ENCODE measurements at places on chromosomes 11 and 22.

DNA sequence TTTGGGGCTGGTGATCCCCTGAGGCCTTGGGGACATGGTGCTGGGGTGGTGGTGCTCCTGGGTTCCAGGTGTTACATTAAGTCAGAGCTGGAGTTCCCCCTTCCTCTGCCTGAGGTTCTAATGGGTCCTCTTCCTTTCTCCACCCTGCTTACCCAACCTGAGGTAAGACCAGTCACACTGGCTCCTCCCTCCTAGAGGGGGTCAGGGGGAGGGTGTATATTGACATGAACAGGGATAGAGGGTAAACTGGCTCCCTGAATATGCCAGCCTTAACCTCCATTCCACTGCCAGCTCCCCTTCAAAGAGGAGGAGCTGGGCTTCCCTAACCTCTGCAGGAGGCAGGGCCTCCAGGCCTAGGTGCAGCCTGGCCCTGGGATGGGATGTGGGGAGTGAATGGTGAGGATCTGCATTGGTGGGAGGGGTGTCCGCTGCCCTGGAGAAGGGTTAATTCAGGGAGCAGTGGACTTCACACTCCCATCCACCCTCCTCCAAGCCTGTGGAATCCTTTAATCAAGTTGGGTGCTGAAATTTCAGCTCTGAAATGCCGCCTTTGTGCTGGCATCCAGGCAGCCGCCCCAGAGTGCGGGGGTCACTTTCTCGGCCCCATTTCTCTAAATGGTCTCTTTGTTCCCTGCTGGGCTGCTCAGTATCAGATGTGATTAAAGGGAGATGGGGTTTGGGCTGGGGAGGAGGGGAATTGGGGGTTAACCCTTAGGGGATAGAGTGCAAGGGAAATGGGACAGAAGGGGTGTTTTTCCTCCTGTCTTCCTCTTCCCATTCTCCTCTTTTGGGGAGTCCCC lies 15.2 kb downstream of the POLR2F start:
- DNase-seq: no peak

DNA sequence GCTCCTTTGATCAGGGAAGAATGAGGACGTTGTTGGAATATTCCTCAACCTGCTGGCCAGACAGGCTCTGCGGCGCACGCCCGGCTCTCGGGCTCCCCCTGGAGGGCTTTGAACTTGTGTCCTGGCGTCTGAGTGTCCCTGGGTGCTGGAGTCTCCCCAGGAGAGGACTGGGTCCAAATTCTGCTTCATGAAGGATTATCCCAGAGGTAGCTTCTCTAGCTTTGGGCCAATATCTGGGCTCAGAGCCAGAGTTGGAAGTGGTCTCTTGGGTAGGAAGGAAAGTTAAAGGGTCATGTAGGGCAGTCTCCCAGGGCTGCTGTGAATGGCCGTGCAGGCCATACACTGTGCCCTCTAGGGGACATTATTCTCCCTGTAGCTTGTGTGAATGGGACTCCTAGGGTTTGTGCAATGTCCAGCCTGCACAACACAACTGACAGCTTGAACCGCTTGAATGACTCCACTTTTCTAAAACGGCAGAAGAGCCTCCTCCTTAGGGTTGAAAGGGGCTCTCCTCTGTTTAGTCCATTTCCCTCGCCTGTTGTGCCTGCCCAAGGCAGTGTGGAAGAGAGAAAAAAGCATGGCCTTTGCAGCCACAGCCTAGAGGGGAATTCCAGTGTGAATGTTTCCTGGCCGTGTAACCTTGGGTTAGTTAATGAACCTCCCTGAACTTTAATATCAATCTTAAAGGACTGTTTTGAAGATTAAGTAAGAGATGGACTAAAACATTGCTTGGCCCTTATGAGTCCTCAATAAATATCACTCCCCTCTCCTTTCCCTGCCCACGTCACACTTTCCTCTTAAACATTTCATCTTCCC lies 111.2 kb upstream of the THY1 start:
- DNase-seq: peak; percentile 86

DNA sequence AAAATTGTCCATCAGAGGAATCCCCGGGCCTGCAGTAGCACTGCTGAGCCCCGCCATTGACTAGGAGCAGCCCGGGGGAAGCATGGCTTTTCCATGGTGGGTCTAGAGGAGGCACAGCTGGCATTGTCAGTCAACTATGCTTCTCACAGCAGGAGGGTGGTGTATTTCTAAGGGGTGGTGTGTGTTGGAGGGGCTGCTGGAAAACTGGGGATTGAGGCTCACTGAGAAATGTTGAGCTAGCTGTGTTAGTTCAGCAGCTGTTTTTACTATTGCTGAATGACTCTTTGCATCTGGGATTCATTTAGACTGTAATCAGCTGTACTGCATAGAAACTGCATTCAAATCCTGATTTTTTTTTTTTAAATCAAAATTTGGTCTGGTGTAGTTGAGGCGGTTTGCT lies 5.6 kb downstream of the DDX10 start:
- no peak for DNase-seq

GRCh38 chr11:22539821-22540256 lies 85.8 kb downstream of the FANCF start:
- DNase-seq: peak; percentile 90

DNA sequence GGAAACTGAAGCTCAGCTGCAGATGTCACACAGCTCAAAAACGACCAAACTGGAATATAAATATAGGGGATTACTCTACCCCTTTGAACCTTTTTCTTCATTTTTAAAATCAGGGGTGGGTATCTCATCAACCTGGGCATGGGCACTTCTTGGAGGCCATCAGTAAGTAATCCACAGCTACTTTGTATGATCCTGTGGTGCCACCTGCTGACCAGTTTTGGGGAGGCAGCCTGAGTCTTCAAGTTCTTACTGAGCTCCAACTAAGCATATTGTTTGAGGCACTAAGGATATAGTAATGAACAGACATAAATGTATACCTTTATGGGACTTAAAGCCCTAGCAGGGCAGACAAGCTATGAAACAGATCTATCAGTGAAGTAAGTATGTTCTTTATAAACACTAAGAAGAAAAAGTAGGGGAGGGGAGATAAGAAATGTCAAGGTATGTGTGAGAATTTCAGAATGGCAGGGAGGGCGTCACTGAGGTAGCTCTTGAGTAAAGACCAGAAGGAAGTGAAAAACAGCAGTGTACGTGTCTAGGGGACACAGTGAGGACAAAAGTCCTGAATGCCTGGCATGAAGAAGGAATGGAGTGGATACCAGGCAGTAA lies 18.4 kb downstream of the TUB start:
- peak; percentile 69 for DNase-seq

DNA sequence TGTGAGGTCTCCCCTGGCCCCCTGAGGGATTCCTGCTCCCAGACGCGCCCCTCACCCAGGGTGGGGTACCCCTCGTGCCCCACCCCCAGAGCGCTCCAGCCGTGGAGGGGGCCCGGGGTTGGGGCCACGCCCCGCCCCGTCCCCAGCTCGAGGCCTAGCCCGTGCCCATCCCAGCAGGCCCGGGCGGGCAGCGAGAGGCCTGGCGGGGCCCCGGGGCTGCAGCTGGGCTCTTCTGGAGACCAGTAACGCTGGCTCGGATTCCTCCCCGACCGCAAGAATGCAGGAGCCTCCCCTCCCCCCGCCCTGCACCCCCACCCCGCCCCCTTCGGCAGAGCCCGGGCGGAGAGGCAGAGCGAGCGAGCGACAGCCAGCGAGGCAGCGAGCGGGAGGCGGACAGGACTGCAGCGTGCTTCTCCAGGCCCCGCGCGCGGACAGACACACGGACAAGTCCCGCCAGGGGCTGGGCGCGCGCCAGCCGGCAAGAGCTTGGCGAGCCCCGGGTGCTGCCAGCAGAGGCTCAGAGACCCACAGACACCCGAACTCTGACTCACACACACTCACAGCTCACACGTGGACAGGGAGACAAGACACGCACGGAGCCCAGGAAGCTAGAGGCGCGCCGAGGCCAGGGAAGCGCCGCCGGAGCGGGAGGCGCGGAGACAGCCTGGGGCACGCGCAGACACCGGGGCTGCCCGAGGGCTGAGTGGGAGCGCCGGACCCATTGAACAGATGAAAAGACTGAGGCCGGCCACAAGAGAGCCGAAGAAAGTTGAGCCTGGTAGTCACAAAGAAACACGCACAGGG lies 15.2 kb downstream of the BCL9L start:
- no peak for DNase-seq

DNA sequence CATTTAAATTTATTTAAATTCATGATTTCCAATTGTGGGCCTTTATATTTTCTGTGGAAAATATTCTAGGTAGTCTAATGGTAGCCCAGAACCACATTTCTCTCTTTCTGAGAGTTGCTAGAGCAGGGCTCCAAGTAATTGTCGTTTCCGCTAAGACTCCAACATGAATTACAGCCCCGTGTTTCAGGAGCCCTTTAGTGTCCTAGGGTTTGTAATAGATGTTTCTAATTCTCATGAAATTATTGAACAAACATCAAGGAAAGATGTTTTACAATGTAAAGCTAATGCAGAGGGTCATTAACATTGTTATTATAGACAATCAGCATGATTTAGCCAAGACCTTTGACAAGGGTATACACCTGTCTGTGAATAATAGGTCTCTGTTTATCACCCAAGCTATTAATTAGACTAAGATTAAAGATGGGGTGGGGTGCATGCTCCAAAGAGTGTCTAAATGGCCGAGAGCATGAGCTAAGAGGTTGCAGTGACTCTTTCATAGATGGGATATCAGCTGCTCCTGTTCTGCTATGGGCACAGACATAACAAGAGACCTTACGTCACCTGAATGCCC lies 81.8 kb upstream of the NTM start:
- no peak for DNase-seq

DNA sequence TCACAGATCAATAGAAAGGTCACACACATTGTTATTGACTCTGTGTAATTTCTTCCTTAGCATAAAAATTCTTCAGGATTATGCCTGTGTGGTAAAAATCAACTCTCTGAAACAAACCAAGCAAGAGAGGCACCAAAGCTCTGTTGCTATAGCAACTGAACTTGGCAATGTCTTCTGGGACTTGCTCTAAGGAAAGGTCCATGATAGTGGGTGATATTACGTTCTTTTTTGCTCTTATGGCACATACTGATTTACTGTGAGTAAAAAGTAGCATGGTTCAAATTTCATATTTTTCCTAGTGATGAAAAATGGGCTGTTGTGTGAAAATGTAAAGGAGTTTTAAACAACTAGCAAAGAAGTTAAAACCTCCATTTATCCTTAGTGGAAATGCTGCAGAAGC lies 66.4 kb downstream of the SVIP start:
- DNase-seq: peak; percentile 41

DNA sequence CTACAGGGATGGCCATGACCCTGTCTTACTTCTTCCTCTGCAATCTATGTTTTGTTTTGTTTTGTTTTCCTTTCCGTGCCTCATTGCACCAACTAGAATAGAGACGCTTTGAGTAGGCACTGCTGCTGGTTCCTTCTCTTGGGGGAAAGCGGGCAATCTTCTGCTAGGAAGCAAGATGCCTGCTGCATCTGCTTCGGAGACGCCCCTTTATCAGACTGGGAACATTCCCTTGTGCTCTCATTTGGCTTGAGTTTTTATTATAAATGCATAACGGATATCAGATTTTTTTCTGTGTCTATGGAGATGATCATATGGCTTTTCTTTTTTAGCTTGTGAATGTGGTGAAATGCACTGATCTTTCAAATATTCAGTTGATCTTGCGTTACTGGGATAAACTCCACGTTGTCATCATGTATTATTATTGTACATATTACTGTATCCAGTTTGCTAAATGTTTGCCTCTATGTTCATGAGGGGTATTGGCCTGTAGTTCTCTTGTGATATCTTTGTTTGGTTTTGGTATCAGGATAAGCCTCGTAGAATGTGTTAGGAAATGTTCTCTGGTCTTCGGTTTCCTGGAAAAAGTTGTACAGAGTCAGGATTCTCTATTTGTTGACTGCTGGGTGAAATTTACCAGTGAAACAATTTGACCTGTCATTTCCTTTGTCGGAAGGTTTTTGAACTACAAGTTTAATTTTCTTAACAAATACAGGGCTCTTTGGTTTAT lies 23.4 kb upstream of the KRTAP5-6 start:
- no peak for DNase-seq

- DNase-seq: no peak
Measured at GRCh38 chr11:34305193-34305592, 52.6 kb downstream of the ABTB2 start.

GRCh38 chr11:74721479-74721835 lies 9.8 kb downstream of the CHRDL2 start:
- DNase-seq: no peak

DNA sequence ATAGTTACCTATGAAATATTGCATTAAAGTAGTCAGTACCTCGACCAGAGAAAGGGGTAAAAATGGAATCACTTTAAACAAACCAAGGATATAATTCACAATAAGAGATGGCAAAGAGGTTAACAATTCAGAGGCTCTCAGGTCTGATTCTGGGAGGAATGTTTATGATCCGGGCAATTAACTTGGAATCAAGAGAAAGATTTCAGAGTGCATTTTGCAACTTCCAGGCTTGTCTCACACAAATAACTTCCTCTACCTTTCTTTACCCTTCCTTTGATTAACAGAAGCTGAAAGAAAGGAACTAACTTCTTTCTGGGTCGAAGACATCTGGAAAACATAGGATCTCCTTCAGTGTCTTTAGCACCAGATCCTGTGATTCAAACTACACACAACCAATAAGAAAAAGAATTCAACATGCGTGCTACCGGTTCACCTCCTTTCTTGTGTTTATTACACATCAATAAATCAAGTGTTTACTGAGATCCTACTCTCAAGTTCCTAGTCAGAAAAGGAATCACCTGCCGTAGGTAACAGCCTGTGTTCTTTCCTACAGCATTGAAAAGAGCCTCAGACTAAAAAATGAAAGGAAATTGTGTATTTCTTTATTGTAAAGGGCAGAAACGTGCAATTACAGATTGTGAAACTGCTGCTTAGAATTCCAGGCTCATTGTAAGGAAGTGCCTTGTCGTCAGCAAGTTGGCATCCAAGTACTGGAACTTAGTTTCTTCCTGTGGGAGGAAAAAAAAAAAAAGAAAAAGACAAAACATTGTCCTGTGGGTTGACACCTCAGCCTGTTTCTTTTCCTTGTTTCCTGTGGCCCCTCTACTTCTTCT lies 29.5 kb downstream of the CARD18 start:
- no peak for DNase-seq

GRCh38 chr11:126465573-126466188 lies 110.2 kb downstream of the ST3GAL4 start:
- DNase-seq: peak; percentile 86

GRCh38 chr11:59680287-59681154 lies 11.7 kb upstream of the PATL1 start:
- DNase-seq: peak; percentile 82

Measured in NCI-H69 (cell line).